Vagina (tissue), 2 donors: ENCODE measurements at places on chromosomes 16 and 17.

DNA sequence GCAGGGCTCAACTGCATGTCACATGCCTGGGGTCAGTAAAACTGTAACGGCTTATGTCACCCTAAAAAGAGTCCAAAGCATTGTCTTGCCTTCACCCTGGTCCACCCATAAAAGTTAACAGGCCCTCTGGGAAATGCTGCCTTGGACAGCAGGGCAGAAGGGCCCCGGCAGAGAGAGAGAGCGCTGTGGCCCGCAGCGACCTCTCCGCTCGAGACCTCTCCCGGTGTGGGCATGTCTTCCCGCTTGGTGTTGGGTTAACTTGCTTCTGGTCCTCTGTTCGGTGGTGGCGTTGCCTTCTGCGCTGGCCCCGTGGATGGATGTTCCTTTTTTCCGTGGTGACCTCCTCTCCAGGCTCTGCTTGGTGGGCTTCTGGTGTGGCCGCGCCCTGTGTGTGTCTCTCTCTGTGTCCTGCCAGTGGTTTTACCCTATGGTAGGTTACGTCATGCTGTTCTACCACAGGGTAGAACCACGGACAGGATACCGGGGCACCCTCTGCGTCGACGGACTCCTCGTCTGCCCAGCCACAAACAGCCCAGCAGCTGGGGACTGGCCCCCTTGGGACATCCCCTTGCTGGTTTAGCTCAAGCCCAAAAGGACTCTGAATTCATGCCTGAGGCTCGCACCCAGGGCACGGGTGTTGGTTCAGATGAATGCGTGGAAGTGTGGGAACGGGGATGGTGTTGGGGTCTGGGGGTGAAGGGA is 18.3 kb upstream of the CLEC18A start:
- DNase-seq, result no peak

GRCh38 chr17:31494259-31495021 is 103.0 kb downstream of the RAB11FIP4 start:
- DNase-seq, result no peak

DNA sequence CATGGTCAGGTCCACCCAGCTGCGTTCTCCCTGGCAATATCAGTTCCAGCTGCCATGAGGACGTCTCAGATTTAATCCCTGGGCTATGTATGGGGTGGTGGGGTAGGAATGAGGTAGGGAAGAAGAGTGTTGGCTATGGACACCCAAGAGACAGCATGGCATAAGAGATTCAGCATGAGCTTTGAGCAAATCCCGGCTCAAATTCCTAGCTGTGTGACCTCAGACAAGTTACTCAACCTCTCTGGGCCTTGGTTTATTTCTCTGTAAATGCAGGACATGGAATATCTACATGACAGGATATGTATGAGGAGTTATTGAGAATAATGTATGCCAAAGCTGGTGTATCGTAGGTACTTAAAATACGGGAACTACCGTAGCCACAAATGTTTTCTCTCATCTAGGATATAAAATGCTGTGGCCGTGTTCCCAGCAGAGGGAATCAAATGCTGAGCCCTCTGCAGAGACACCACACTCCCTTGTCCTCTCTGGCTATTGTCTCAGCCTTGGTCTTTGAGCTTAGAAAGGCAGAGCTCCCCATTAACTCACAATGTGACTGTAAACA is 17.8 kb upstream of the LHX1 start:
- DNase-seq, result no peak

DNA sequence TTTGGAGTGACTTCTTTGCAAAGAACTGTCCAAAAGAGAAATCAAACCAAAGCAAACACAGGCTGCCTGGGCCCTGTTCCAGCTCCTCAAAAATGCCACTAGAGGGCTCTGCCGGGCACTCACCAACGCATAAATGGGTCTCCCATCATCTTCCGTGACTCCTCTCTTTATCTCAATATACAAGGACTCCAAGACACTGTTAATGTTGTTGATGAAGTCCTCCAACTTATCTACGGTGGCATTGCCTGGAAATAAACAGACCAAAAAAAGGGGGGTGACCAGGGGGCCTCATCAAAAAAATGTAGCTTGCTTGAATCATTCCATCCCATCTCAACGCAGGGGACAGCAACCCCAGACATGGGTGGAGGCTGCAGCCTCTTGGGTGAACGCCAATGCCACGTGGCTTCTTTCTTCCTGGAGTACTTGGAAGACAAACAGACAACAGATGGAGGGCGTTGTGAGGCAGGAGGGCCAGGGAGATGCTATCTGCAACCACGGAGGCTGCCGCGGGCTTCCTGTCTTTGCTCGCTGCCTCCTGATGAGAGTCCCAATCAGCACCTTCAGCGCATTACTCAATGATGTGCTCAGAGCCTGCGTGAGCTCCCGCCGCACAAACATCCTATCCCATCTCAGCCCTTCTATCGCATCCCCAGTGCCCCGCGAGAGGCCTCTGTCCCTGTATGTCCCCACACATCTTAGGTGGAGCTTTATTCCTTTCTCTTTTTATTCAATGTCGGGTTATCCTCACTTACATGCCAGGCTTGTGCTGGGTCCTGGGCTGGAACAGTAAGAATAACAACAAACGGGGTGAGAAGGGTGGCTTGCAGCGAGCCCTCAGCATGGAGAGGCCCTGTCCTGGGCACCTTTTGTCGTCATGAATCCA is 32.0 kb downstream of the KDM8 start:
- DNase-seq, result no peak

DNA sequence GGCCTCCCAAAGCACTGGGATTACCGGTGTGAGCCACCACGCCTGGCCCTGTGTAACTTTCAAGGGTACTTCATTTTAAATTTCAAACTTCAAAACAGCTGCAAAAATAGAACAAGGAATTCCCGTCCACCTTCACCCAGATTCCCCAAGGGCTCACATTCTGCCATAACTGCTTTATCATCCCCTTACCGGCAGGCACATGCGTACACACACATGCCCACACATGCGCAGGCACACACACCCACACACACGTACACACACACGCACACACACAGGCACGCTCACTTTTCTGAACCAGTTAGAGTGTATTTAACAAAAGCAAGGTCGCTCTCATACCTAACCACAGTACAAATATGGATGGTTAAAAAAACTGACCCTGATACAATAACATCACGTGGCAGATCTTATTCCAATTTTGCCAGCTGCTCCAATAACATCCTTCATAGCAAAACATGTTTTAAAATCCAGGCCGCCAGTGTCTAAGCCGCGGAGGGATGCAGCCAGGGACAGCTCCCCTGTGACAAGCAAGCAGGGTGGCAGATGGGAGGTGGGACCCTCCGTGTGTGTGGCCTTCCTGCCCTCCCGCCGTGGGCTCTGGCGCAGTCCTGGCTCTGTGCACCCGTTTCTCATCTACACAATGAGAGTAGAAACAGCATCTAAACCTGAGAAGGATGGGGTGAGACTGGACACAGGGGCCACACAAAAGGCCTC is 23.1 kb downstream of the PDIA2 start:
- no peak for DNase-seq

DNA sequence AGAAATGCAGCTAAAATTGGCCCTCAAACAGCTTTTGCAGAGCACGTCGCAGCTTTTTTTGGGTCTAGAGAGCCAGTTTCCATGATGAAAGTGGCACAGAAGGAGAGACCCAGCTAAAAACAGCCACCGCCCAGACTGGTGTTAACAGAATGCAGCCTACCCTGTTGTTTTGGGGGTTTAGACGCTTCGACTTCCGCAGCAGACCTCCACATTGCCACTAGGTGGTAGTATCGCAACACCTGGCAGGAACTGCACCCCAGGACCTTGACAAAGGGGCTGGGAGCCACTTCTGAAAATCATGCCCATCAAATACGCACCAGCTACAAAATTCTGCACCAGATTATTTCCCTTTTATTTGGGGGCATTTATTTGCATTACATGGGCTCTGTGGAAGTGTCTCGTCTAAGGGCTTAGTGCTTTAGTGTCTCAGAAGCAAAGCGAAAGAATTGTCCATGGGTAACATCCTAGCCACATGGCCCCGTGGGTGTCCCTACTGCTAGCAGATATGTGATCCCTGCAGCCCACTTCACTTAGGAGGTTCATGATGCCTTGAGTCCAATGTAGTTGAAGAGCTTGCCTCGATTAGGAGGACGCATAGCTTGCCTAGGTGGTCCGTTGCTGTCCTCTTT is 167.1 kb downstream of the HAPSTR1 start:
- no peak for DNase-seq

DNA sequence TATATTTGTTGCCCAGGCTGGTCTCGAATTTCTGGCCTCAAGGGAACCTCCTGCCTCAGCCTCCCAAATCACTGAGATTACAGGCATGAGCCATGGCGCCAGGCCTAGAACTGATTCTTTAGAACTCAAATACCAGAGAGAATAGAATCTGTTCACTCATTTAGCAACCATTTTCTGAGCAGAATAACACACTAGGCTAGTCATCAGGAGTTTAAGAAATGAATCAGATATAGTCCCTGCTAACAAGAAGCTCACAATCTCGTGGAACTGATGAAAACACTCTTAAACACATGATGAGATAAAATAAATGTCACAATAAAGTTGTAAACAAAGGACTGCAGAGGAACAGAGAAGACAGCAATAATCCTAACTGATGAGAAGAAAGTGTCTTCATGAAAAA is 55.8 kb upstream of the ADCY9 start:
- DNase-seq, result no peak
